ENCODE measurements at places on chromosomes 1 and 21. TPM values are rescaled to one million over a fixed set of nuclear protein-coding genes. Genes with fewer than 3 reads are reported as not detected.

GRCh38 chr21:13937236-13937635 lies 273.5 kb downstream of the LIPI start:
- no peaks in the 10 kb centered on the region for H3K36me3 ChIP-seq
- H3K4me3 ChIP-seq: no peak overlapping the region
- no peaks in the 10 kb centered on the region for H3K27me3 ChIP-seq
- no peak for DNase-seq
- no peak overlapping the region for H3K27ac ChIP-seq

- no peak overlapping the region for H3K4me3 ChIP-seq
- no peak overlapping the region for H3K27ac ChIP-seq
- DNase-seq: peak; percentile 87
- H3K36me3 ChIP-seq: no peaks in the 10 kb centered on the region
Observed at GRCh38 chr21:33286600-33287456, 20.7 kb downstream of the IL10RB start.

DNA sequence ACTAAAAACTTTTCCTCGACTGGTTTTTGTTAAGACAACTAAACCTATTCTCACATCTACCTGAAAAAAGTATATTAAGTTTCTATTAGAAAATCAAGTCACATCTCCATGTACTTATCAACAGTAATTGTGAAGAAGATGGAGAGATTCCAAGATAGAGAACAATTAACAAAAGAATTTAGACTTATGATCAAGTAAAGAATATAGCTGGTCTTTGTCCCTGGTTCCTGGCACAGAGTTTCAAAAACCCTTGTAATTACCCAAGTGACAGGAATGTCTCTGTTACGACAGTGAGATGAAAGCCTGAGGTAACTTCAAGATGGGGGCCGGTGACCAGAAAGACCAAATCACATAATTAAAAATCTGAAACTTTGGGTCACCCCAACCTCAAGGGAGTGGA lies 91.6 kb downstream of the ASH1L start:
- H3K4me1 ChIP-seq: peaks cover 9% of the 10 kb centered on the region
- H3K27me3 ChIP-seq: no peaks in the 10 kb centered on the region
- DNase-seq: no peak
- no peak overlapping the region for H3K27ac ChIP-seq

DNA sequence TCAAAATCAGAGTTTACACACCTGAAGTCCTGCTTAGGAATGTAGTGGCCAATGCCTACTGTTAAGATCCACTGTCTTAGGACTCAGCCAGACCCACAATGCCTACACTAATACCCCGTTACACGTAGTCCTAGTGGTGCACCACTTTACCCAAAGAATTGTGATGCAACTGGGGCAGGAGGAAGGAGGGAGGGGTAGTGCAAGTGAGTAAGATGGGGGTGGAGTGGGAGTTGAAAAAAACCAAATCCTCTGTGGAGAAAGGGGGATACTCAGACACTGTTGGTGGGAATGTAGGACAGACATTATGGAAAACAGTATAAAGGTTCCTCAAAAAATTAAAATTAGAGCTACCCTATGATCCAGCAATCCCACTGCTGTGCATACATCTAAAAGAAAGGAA lies 19.5 kb downstream of the GLIS1 start:
- H3K36me3 ChIP-seq: no peaks in the 10 kb centered on the region
- DNase-seq: no peak
- no peaks in the 10 kb centered on the region for H3K4me1 ChIP-seq
- H3K27me3 ChIP-seq: no peaks in the 10 kb centered on the region
- H3K27ac ChIP-seq: no peak overlapping the region

The SASS6 gene
- 1.8 TPM for total RNA-seq

Measured in cardiac muscle cell (in vitro differentiated cells and primary cell).